NCI-H2029 treated with DMSO at 0.1 percent for 48 hours (cell line): ENCODE measurements at places on chromosomes 1 and 21.

DNA sequence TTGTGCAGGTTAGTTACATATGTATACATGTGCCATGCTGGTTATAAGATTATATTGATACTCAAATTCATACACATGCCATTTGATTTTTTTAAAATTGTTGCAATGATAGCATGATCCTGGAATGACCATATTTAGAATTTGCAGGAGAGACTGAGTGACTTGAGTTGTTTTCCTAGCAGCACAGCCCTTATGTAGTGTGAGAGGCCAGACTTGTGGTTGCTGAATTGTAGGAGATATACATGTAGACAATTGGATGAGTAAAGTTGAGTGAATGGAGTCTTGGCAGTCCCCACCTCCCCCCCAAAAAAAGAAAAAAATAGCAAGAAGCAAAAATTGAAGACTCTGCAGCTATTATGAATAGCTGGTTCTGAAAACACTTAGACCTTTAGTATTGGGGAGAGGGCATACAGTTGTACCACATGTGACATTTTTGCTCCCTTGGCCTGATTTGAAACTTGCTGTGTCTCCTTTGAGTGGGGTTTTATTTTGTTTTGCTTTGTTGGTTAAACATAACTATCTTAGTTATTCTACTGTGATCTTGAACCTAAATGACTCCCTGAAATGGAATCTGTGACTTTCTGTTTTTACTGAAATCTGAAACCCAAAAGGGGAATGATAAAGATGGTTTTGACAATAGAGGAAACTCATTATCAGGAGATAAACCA lies 280.3 kb downstream of the HMCN1 start:
- no peak for DNase-seq

DNA sequence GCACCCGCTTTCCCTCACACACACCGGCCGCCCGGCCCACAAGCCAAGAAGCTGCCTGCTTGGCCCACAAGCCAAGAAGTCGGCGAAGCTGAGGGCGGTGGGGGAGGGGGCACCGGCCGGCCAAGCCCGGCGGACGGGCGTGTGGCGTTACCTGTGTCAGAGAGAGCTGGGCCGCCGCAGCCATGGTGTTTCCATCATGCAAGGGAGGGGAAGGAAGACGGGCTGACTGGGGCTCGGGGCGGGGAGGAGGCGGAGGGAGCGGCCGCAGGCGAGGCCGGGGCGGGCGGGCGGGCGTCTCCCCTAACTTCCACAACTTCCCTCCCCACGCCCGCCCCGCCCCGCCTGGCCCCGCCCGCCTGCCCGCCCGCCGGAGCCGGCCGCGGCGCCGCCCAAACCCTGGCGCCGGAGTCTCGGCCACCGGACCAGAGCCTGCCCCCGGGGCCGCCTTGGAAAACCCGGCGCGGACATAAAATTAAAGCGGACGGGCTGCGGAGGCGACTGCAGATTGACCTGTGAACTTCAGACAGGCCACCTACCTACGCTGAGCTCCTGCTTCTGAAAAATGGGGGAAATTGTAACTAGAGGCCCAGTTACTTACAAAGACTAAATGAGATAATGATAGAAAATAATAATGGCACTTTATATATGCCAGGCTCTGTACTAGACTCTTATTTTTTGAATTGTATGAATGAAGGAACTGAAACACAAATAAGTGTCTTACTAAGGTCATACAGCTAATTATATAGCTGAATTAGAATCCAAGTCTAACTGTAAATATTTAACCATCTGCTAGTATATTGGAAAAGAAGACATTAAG lies at the start of gene EPS15:
Gene EPS15, minus strand, starts transcription at position 219 of the 817 bp plus-strand sequence. Its CDS starts 35 bp downstream, at position 184.
- DNase-seq = peak; percentile 63

- DNase-seq = no peak
Observed at GRCh38 chr1:98458511-98459485, 202.7 kb upstream of the SNX7 start.

DNA sequence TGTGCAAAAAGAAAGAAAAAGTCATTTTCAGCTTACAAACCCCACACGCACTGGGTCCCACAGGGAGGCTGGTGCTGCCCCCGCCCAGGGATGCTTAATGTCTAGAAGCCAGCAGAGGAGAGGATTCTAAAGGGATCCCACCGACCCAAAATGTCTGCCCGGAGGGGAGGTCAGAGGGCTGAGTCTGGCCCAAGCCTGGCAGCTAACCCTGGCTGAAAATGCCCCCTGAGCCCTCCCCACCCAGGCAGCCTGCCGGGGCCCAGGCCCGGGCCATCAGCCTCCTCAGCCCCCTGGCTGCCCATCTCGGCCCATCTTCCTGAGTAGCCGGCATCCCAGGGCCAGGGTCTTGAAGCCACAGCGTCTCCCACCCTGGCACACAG lies 33.5 kb downstream of the ACOT7 start:
- DNase-seq = no peak

DNA sequence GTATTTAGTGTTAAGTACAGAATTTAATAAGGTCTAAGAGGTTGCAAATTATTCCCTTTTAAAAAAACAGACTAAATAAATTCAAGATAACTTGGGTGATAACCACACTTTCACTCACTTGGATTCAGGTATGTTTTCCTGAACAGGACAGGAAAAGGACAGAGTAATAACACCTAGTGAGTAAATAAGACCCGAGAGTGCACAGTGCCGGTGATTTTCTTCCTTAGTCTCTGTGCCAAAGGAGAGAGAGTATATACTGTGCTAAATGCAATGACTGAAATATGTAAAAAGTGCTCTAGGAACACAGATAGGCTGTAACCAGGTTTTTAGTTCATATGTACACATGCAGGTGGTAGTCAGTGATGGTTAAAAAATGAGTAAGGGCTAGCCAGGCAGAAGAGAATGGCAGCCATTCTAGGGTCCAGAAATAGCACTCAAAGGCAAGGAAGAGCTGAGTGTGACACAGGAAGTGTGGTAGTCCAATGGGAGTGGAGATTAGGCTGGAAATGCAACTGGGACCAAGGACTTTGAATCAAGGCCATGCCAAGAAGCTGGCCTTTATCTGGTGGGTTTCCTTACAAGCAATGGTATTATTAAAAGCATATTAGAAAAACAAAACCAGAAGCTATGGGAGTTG lies 58.1 kb downstream of the NRIP1 start:
- no peak for DNase-seq

DNA sequence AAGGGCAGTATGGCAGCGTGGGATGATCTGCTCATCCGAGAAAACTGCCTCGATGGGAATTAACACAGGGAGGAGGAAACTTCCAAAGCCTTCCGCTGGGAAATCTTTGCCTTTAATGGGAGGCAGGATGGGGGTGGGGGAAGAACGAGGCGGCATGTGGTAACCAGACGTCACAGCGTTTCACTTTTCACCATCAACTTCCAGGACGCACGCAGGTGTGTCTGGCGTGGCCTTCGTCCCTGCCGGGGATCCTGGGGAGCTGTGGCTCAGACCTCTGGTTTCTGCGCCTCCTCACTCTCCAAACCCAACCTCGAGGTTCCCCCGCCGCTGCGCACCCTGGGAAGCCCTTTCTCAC lies 282 bp downstream of the RSPH1 start:
- DNase-seq = no peak

DNA sequence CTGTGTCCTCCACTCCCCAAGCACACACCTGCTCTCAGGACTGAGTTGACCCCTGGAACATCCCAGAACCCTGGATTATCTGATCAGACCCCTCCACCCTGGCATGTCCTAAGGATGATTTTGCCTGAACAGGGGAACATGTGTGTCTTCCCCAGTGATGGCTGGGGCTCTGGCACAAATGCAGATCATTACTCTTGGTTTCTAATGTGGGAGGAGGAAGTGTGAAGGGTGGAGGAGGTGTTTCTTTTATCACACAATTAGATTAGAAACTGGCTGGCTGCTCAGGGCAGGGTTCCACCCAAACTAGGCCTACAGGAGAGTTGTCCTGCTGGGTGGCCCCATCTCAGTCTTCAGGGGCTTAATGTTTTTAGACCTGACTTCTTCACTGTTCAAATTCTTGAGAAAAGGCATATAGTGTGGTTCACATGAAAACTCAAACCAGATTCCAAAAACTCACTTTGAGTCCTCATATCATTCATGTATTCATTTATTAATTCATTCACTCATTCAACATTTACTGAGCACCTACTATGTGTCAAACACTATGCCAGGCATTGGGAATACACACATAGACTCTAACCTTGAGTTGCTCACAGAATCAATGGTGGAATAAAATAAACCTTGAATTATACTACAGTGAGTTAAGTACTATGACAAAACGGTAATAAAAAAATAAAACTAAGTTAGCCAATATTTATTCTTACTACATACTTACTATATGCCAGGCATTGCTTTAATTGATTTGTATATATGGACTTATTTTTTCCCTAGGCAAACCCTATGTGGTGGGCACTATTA lies 221.8 kb upstream of the JUN start:
- no peak for DNase-seq

DNA sequence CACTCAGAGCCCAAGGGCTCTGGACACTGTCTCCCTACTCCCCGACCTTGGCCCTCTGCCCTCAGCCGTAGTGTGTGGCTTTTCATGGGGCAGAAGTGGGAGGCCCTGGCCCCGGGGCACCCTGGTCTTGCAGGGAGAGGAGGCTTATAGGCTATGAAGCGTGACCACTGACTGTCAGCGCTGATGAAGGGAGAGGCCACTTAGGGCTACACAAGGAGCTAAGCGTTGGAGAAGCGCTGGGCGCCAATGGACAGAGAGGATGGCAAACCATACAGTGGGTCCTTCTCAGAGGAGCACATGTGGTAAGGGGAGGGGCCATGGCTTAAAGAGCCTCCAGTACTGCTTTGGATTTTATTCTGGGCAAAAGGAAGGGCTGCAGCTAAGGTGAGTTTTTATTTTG lies 7.9 kb downstream of the CRABP2 start:
- DNase-seq = no peak

DNA sequence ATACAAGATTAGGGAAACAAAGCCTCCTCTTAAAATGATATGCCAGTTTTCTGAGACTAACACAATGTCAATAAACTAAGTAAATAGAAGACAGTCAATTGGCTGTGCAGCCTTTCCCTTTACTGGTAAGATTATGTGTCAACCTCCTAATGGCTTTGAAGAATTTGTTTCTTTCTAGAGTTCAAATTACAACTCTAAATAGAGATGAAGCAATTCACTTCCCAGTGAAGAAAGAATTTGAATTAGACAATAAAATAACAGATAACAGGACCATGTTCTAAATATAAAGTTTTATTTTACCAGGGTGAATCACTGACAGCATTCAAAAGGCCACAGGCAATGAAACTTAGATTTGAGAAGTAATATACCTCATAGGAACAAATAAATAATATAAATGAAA lies 680.3 kb downstream of the PLA2G4A start:
- peak; percentile 28 for DNase-seq

DNA sequence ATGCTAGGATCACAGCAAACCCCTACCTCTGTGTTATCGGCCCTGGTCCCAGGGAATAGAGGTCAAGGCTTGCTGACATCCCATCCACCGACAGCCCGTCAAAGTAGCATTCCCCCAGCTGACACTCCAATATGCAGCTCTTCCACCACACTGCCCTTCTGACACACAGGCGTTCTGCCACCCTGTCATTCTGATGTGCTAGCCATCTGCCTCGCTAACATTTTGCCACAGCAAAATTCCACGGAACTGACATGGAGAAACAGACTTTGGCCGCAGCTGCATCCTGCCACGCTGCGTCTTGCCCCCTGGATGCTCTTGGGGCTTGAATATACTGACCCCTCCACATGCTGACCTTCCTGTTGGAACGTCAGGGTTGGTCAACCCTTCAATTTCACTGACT lies 163.2 kb upstream of the CSF3R start:
- no peak for DNase-seq
